Cerebellar cortex (tissue), 1 donor: ENCODE measurements at places on chromosomes 16 and 17.

DNA sequence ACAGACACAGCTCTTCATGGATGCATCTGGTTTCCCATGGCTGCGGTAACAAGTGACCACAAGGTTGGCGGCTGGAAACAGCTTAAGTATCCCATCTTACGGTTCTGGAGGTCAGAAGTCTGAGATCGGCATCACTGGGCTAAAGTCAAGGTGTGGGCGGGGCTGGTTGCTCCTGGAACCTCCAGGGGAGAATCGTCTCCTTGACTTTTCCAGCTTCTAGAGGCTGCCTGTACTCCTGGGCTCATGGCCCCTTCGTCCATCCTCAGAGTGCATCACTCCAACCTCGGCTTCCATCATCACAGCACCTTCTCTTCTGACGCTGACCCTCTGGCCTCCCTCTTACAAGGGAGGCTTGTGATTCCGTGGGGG, 12.9 kb upstream of the CRISPLD2 start:
- no peak for DNase-seq

DNA sequence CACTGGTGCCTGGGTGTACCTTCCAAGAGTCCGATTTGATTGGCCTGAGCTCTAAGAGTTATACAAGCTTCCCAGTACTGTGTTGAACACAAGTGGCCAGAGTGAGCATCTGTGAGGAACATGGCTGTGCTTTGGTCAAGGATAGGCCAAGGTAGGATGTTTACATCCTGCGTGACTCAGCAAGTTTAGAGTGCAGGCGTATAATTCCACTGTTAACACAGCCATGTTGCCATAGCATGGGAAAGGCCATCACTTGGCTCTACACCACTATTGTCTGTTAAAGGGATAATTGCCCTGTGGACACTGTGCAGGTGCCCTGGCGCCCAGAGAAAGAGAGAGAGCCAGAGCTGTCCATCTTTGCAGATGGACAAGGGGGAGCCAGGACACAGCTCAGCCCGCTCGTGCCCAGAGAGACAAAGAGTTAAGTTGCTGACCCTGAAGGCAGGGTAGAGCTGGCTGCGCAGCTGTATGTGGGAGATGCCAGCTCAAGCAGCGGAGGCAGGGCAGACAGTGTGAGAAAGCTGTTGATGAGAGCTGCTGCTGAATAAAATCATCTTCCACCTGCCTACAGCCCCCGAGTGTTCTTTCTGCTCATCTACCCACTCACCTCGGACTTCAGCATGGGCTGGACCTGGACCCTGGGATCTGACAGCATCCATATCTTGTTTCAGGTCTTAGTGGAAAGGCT, 11.7 kb downstream of the CFAP52 start:
- no peak for DNase-seq

DNA sequence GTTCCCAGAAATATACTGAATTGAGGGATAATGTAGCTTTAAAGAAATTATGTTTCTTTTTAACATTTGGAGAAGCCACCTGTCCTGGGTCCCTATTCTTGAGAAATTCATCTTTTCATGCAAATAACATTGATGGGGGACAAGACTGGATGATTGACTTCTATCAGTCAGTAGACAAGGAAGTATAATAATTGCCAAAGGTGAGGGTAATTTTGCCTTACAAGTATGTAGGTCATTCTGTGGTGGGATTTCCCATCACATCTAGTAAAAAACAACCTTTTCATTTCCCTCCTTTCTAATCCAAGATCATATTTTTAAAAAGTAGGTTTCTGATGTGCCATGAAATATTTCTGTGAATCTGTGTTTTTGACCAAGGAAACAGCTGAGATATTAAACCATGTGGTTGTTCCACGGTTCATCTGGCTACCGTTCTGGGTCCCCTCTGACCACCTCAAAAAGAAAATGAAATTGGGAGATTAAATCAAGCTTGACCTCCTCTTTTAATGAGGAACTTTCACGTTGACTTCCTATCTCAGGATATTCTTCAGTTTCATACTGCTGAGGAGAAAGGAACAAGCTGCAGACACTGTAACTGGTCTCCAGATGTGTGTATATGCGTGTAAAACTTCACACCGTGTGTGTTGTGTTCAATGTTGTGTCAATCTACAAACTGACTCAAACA, 138.6 kb downstream of the MAP2K6 start:
- DNase-seq, result no peak

DNA sequence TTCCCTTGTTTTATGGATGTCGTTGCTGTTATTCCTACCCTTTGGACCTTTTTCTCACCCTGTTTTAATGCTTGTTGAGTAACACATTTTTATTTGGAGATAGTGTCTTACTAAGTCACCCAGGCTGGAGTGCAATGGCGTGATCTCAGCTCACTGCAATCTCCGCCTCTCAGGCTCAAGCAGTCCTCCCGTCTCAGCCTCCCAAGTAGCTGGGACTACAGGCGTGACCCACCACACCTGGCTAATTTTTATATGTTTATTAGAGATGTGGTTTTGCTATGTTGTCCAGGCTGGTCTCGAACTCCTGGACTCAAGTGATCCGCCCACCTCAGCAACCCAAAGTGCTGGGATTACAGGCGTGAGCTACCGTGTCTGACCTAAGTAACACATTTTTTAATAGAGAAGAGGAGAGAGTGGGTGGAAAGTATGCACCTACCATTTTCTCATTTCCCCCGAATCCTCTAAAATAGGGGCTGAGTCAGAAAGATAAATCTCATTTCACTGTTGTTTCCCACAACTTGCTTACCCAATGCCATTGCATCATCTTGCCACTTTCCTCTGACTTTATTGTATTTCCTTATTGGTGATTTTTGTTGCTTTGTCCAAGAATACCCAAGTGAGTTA, 7.0 kb downstream of the DHX40 start:
- DNase-seq, result no peak

GRCh38 chr16:30351586-30352419, 3.3 kb downstream of the CD2BP2 start:
- DNase-seq, result peak; percentile 76

GRCh38 chr17:143785-144281, 6.5 kb downstream of the SCGB1C2 start:
- DNase-seq, result peak; percentile 69

DNA sequence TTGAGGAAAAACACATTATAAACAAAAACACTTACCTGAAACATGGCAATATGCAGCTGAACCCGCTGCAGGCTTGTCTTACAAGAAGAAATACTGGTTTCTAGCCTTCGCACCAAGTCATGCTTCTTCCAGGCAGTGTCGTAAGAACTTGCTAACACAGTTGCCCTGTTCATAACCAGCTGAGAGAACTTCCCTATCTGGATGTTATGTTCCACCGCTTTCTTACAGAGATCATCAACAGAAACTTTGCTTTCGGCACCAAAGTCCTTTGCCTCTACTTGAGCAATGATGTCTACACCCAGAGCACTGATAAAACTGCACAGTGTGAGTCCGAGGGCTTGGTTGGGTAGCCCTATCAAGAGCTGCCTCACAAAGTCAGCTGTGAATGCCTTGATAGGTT, 27.9 kb upstream of the ARL6IP1 start:
- no peak for DNase-seq

DNA sequence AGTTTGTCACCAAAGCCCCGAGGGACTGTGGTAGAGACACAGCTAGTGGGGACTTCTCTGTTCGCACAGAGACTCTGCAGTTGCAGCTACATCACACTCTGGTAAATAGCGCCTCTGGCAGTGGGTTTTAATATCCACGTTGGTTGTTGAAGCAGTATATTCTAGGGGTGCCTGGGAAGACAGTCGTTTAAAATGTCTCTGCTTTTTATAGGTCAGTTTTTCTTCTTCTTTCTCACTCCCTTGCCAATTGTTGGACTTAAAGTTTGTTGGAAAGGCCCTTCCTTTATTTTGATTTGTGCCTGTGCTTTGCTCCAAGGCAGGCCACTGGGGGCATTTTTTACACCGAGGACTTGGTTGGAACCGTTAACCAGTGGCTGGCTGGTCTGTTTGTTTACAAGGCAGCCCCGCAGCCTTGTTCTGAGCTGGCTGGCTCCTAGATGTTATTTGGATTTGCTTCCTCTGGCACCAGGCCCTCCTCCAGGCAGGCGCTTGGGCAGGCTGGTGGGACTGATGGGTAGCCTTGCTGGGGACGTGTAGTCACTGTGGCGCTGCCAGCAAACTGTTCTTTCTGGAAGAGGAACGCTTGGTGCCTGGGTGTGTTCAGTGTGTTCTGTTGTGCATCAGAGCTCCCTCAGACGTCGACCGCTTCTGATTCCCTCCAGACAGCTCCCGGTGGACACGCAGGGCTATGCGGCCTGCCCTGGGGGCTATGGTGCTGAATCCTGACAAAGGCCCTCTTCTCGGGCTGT, 218.2 kb upstream of the CHMP6 start:
- DNase-seq, result peak; percentile 98

DNA sequence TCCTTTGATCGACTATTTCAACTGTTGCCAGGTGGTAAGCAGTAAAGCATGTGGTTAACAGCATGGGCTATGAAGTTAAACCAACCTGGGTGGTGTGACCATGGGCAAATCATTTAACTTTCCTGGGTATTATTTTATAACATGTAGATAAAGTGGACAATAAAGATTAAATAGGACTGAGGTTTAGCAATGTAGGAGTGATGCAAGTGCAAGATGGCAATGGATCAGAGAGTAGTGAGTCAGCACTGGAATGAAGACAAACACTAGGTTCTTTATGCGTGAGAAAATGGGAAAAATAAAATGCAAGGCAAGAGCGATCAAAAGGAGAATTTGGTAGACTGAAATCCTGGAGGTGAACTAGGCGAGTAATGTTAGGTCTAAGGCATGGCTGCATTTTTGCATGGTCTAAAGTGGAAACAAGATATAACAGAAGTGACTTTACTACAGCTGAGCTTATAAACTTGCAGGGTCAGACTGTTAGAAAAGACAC, 222.4 kb upstream of the AXIN2 start:
- no peak for DNase-seq

DNA sequence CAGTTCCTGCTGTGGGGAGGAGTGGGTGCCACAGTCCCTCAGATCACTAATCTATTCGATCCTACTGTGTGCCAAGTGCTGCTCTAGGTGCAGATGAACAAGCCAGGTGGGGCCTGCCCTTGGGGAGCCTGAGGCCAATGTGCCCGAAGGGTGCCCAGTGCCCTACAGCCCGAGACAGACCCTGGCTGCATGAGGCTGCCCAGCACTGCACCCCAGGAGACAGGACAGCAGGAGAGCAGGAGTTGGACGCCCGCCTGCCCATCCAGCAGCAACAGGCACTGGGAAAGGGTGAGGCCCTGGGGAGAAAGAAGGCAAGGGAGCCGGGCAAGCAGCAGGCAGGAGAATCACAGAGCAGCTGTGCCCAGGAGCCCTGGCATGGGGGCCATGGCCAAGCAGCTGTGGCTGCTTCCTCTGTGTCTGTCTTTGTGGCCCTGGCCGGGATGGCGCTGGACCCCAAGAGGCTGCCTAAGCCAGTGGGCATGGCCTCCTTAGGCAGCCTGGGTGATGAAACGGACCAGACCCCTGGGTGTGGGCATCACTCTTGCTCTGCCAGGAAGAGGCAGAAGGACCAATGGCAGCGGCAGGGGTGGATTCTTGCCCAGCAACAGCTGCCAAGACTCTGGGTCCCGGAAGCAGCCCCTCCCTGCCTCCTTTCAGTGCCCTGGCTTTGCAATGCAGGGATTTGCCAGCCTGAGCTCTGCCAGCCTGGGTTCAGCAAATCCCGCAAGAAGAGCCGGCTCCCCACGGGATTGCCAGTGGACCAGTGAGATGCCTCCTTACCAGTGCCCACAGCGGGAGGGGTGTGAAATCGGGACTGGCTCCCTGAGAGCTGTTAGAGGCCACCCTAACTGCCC, 179.6 kb upstream of the TNRC6C start:
- DNase-seq, result peak; percentile 68

DNA sequence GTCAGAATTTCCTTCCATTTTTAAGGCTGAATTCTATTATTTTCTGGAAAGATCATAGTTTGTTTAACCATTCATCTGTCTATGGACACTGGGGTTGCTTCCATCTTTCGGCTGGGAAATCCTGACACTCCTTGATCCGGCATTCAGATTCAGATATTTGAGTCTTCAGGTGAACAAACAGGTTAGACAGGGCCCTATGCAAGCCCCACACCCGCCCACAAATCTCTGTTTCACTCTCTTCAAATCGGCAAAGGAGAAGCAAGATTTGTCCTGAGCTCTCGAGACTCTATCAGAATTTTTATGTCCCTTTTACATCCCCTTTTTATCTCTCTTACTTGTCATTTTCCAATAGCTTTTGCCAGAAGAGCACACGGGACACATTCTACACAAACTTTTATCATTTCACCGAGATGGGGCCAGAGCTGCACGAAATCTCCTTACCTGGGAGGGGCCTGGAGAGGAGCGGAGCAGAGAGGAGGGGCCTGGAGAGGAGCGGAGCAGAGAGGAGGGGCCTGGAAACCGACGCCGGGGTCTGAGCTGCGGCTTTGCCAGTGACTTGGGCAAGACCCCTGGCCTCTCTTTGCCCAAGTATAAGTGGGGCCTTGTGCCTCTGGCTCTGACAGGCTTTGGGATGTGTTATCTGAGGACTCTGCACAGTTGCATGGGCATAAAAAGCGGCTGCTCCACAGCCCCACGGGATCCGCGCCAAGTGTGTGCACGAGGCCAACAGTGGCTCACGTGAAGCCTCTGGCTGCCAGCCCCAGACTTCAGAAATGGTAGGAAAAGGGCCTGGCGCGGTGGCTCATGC, 54.3 kb upstream of the RBFOX3 start:
- peak; percentile 76 for DNase-seq

DNA sequence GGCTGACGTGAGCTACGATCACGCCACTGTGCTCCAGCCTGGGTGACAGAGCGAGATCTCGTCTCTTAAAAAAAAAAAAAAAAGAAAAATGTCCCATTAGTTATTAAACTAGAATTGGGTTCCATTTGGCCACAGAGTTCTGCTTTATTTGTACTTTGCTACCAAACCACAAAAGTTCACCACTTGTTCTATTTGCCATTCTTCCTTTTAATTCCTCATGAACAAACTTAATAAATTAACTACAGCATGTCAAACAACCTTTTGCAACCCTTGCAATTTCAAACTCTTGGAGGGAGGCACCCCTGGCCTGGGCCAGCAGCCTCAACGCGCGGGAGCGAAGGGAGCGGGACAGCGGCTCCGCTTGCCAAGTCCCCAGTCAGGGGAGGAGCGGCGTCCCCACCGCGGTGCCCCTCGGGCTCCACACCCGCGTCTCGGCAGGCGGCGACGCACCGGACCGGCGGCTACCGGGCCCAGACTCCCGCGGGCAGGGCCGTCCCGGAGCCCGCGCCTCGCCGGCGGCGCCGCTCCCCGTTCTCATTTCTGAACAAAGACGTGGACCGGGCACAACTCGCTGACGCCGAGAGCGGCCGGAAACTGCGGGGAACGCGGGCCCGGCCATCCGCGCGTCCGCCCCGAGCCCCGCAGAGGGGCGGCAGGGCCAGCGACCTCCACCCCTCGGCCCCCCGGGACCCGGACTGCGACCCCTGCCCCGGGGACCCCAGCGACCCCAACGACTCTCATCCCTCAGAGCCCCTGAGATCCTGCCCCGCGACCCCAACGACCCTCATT, 775 bp downstream of the CYTH1 start:
- DNase-seq, result no peak

GRCh38 chr16:85027349-85027957, at the start of gene KIAA0513:
TSS of gene KIAA0513 (plus strand) at chr16:85027795. CDS start at chr16:85067072, 39,277 bp downstream.
- peak; percentile 93 for DNase-seq

GRCh38 chr16:1102921-1103635, 7.0 kb upstream of the C1QTNF8 start:
- DNase-seq, result no peak

- DNase-seq, result no peak
Observed at GRCh38 chr17:81239714-81240555, 817 bp downstream of the NDUFAF8 start.

GRCh38 chr17:75576661-75577060, 10.9 kb upstream of the MYO15B start:
- no peak for DNase-seq
